GM12864 (cell line): ENCODE measurements at places on chromosomes 12 and 14.

GRCh38 chr12:51390891-51391282 is 319 bp downstream of the GALNT6 start:
- no peak for DNase-seq

DNA sequence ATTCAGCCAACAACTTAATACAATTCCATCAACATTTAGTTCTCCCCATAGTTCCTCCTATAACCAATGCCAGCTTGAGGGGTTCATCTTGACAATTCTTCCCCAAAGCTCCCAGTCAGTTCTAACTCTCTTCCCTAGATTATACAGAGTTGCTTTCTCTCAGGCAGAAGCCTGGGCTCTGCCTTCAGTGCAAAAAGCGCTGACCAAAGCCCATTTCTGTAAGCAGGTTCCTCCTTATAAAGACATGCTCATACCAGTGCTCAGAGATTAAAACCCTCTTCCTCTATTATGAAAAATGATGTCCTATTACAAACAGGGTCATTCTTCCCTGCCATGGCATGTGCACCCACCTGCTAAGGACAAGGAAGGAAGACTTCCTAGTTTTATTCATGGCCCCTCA is 16.2 kb downstream of the SPIC start:
- no peak for DNase-seq

DNA sequence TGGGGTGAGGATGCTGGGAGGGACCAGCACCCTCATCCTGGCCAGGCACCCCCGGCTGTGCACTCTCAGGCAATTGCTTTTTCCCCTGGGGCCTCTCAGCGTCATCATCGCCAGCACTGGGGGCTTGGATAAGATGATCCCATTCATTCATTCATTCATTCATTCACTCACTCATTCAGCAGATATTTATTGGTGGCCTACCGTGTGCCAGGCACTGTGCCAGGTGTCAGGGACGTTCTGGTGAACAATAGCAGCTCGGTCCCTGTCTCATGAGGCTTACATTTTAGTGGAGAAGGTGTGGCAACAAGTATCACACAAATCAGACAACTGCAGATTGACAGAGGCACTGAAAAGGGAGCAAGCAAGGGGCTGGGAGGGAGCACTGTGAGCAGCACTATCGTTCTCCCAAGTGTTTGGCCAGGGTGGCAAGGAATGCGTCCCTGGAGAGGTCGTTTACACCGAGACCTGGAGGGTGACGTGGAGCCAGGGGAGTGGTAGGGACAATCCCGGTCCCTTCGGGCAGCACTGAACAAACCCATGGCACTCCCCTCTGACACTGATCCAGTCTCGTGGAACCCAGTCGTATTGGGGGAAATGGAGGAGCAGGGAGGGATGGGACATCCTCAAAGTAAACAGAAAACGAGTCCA is 124.1 kb downstream of the PAPOLA start:
- no peak for DNase-seq

DNA sequence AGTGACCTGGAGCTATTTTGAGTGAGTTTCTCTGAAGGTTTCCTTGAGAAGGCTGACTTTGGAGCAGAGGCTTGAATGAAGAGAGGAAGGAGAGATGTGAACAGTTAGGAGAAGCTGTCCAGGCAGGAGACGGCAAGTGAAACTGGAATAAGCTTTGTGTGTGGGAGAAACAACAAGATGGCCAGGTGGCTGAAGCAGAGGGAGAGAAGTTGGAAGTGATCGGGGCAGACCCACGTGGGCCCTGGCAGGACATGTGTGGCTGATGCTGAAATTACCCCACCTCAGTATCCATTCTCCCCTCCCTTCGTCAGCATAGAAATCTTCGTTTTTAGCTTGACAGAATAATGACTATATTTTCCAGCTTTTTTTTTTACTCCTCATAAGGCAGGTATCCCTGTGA is 809.2 kb upstream of the TMEM132C start:
- no peak for DNase-seq

GRCh38 chr12:25811656-25812126 is 146.8 kb upstream of the RASSF8 start:
- DNase-seq, result peak; percentile 5

DNA sequence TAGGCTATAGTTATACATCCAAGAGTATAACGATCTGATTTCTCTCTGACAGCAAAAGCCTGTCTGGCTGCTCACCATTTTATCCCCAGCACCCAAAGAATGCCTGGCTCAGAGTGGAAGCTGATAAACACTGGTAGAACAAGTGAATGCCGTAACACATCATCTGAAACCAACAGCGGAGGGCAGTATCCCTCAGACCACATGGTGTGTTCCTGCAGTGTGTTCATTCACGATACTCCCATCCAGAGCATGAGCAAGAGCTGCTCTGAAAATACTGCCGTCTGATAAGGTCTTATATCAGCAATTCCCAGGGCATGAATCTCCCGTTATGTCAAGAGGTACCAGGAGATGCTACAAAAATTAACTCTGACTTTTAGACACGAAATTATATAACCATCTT is 95.9 kb downstream of the TTC7B start:
- DNase-seq, result no peak

- DNase-seq, result peak; percentile 54
Observed at GRCh38 chr12:120119271-120119973, 2.9 kb upstream of the RAB35 start.

- DNase-seq, result no peak
Observed at GRCh38 chr14:50212726-50213125, 18.7 kb downstream of the SOS2 start.

- no peak for DNase-seq
Observed at GRCh38 chr14:101927859-101928258, 36.5 kb upstream of the DYNC1H1 start.

- no peak for DNase-seq
Observed at GRCh38 chr12:17060260-17060659, 454.3 kb upstream of the LMO3 start.

GRCh38 chr14:75184492-75184891 is 8.1 kb upstream of the TMED10 start:
- no peak for DNase-seq

- DNase-seq, result no peak
Observed at GRCh38 chr14:39376667-39377403, 55.4 kb downstream of the FBXO33 start.

GRCh38 chr12:31967539-31967938 is 8.3 kb downstream of the RESF1 start:
- no peak for DNase-seq

- DNase-seq, result peak; percentile 71
Observed at GRCh38 chr12:32252199-32253073, 145.8 kb downstream of the BICD1 start.

GRCh38 chr12:32993404-32993803 is 96.8 kb upstream of the PKP2 start:
- DNase-seq, result no peak

DNA sequence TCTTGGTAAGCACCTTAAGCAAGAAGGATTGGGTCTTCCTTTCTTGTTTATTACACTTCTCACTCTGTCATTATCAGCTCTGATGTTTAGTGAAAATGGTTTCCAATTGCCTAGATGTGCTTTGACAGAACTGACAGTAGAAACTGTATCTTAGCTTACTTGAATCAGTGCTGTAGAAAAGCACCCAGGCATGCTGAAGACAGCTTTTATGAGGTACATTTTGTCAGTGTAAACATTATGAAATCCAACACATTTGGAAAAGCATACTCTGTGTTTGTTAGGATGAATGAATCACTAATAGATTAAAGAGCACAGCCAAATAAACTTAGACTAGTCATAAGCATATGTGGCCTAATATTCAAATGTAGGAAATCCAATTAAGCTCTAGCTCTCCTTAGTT is 290.2 kb upstream of the NPAS3 start:
- DNase-seq, result no peak

DNA sequence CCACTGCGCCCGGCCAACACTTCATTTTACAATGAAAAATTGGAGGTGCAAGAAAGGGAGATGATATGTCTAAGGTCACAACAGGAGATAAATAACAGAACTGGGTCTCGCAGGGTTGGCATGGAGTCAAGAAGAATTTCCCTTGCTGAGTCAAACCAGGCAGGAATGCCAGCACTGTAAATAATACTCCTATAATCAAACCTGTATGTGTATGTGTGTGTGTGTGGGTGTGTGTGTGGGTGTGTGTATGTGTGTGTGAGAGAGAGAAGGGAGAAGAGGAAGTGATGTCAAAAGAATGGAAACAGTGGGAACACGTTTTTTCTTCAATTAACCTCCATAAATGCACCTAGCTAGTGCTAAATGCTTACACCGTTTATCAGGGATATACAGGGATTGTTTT is 70.4 kb downstream of the TMEM116 start:
- no peak for DNase-seq

DNA sequence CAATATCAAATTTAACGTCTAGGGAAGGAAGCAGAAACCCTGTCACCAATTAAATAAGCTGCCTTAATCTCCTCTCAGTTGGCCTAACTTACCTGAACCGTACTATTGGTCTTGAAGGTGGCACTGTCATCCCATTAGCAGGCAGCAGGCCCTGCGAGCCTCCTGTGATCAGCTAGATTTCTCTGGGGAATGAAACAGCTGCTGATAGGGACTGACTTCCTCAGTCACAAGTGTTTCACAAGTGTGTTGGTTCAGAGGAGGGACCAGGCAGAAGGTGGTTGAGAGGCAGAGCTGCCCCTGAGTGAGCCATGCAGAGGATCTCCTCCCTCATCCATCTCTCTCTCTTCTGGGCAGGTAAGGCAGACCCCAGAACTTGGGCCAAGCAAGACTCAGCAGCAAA is 166.8 kb downstream of the DAD1 start:
- DNase-seq, result no peak

DNA sequence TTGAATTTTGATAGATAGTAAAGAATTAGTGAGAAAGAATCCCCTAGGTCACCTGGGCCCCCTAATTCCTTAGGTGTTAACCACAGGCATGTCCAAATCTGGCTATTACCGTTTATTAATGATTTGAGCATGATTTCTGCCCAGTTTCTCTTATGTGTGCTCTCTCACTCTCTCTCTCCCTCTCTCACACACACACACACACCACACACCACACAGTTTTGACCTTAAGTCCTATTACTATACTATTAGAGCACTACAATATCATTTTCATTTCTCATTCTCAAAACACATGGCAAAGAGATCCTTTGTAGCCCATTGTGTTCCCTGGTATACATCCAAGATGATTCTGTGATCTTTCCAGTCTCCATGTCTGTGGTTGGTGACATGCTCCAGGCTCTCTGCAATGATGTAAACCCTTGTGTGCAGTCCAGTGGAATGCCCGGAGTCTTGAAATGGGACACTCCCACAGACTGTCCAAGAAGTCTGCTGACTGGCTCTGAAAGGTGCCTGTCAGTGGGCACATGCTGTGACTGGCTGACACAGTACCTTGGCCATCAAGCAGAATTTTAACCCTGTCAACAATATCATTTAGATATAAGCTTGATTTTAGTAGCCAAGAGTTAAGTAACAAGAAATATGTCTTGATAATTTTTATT is 96.2 kb downstream of the FIGNL2 start:
- DNase-seq, result no peak

DNA sequence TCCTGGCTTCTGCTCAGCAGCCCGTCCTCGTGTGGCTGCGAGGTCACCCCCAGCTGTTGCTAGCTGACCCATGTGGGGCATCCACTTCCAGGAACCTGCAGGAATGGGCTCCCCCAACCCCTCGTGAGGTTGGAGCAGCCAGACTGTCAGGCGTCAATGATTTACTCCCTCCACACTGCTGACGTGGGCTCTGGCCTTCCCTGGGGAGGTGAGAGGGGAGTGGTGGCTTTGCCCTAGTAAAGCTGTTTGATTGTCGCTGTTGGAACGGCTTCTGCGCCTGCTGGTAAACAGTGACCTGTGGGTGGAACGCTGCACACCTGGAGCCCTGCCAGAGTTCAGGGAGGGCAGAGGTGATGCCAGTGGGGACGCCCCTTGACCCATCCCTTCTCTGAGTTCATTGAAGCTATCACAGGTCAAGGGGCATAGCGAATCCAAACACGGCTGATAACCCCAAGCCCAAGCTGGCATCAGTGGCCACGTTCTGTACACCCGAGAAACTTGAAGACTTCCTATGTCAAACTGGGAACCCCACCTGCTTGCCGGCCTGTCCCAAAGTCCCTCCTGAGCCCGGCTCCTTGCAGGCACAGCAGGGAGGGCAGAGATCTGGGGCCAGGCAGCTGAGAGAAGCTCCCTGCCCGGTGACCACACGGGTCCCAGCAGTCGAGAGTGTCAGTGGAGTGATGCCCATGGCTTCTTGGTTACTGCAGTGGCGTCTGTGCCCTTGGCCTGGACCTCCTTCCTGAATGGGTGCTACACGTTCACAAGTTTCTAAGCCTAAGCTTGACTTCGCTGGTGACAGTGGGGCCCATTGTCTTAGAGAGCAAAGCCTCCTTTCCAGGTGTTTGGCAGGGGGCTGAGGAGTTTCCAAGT is 2.7 kb downstream of the ASPG start:
- no peak for DNase-seq

GRCh38 chr14:36339816-36340215 is 19.4 kb upstream of the MBIP start:
- no peak for DNase-seq
